Activated CD4-positive, alpha-beta memory T cell treated with anti-CD3 and anti-CD28 coated beads for 36 hours (primary cell): ENCODE measurements at places on chromosomes 3 and 15.

DNA sequence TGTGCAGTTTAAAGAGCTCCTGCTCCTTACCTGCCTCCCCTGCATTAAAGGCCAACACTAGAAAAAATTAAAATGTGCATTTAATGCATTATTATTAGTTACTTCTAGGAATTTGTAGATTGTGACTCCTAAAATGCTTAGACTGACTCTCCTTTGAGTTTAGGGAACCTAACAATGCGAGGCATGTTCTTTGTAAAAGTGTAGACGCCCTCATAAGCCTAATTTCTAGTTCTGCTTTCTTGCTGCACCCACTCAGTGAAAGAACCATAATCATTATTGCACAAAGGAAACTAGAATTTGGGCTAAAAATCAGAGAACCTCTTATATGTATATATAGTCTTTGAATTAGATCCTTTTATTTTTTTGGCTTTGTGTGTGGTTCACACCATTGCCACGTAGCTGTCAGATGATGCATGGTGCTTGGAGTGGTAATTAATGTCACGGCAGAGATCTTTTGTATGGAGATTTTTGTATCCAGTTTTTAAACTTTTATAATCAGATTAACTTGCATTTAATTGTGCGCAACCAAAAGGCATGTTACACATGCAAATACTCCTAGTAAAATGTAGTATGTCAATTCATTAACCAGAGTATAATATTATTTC lies 710 bp downstream of the ABHD10 start:
- peaks cover 44% of the 10 kb centered on the region for H3K4me1 ChIP-seq
- peaks cover 17% of the 10 kb centered on the region for H3K36me3 ChIP-seq
- peak overlapping the region; percentile 90 for H3K4me3 ChIP-seq
- peak overlapping the region; percentile 91 for H3K27ac ChIP-seq
- no peaks in the 10 kb centered on the region for H3K27me3 ChIP-seq

GRCh38 chr15:37900326-37901221 lies 33.9 kb upstream of the TMCO5A start:
- H3K36me3 ChIP-seq: no peaks in the 10 kb centered on the region
- H3K27me3 ChIP-seq: peaks cover 3% of the 10 kb centered on the region
- H3K4me3 ChIP-seq: no peak overlapping the region
- no peak overlapping the region for H3K27ac ChIP-seq
- no peaks in the 10 kb centered on the region for H3K4me1 ChIP-seq
- no peak for DNase-seq

GRCh38 chr15:58432401-58432800 lies 610 bp downstream of the LIPC start:
- no peaks in the 10 kb centered on the region for H3K36me3 ChIP-seq
- no peaks in the 10 kb centered on the region for H3K27me3 ChIP-seq
- no peak overlapping the region for H3K4me3 ChIP-seq
- H3K27ac ChIP-seq: no peak overlapping the region
- no peak for DNase-seq

DNA sequence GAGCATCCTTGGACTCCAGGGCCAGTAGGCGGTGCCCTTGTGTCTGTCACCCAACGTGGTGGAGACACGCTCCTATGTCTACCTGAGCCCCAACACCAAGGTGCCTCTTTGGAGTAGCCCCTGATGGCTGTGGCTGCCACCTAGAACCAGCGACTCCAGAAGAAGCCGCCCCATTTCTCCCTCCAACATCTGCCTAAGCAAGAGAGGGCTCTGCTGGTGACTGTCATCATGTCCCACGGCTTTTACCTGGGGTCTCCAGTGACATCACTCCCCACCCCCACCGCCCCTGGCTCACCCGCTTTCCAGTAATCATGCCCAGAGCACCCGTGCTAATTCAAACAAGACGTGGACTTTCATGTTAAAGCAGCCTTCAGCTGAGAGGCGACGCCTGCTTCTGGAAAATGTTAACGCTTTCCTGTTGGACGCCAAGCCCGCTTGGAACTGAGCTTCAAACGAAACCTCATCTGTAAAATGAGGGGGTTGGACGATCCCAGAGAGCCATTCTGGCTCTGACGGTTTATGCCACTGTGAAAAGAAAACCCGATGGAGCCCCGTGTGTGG lies 57.0 kb downstream of the ISG20 start:
- H3K27ac ChIP-seq: no peak overlapping the region
- peaks cover 6% of the 10 kb centered on the region for H3K27me3 ChIP-seq
- no peak overlapping the region for H3K4me3 ChIP-seq
- no peak for DNase-seq
- no peaks in the 10 kb centered on the region for H3K36me3 ChIP-seq

DNA sequence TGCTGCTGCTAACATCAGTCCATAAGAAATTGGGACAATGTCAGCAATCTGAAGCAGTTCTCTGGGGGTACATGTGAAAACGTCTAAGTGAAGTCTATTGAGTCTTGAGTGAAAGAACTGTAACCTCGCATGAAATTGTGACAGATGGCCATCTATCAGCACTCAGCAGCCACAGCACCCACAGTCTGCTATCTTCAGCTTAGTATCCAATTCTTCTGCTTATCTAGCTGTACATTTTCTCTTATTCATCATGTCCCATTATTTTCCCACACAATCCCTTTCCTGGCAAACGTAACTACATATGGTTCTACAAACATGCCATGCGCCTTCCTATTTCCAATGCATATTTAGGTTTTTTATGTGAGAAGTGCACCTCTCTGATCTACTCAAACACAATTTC lies 629.7 kb downstream of the NTRK3 start:
- no peak overlapping the region for H3K27ac ChIP-seq
- no peaks in the 10 kb centered on the region for H3K27me3 ChIP-seq
- no peak overlapping the region for H3K4me3 ChIP-seq
- no peaks in the 10 kb centered on the region for H3K36me3 ChIP-seq
- H3K4me1 ChIP-seq: no peaks in the 10 kb centered on the region

GRCh38 chr3:164024786-164025185 lies 1053.5 kb downstream of the SI start:
- H3K27ac ChIP-seq: no peak overlapping the region
- H3K4me3 ChIP-seq: no peak overlapping the region
- DNase-seq: no peak
- no peaks in the 10 kb centered on the region for H3K4me1 ChIP-seq

DNA sequence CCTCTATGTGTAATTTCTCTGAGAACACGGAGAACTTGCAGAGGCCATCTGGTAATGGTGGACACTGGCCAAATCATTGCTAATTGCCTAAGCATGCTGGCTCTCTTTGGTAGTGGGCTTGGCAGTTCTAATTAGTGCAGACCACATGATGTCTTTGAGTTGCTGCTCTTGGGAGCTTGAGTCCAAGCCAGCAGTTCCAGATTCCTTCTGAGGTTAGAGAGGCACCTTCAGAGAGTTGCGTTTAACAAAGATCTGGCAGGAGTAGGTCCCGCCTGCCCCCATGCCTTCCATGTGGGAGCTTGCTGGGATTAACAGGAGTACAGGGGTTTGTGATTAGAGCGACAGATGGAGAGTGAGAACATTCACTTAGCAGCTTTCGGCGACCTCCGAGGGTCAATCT lies 449.0 kb upstream of the LMCD1 start:
- no peak for DNase-seq
- H3K27me3 ChIP-seq: no peaks in the 10 kb centered on the region
- H3K4me3 ChIP-seq: no peak overlapping the region
- no peak overlapping the region for H3K27ac ChIP-seq
- peaks cover 2% of the 10 kb centered on the region for H3K4me1 ChIP-seq
- no peaks in the 10 kb centered on the region for H3K36me3 ChIP-seq

DNA sequence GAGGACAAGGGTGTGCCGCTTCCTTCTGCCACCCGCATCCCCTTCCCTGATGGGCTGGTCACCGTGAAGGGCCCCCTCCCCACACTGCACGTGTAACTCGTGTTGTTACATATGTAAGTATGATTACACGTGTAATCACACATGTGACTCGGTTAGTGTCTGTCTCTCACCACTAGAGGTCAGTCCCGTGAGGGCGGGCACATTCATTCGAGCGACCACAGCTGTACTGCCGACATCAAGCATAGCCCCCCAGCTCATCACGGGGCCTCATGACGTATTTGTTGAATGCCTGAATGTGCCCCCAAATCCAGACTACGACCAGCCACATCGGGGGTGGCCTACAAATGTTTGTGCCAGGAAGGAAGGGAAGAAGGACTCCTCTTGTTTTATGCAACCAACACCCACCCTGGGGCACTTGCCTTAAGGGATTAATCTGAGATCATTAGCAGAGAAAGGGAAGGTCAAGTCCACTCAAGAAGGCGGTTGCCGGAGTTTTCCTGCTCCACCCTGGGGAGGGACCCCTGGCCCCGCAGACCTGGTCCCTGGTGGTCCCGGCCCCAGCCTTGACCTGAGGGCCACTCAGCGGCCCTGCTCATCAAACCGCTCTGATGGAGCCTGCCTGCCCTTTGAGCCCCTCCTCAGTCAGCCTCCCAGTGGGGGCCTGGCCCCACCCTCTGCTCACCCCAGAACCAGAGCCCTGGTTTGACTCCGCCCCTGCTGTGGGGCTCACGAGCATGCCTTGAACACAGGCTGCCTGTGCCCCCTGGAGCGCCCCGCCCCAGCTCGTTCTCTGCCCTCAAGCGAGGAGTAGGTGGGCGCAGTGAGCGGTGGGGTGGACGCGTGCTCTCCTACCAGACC lies 52.8 kb downstream of the RGMA start:
- H3K36me3 ChIP-seq: no peaks in the 10 kb centered on the region
- no peak overlapping the region for H3K27ac ChIP-seq
- DNase-seq: peak; percentile 57
- peaks cover 5% of the 10 kb centered on the region for H3K4me1 ChIP-seq

DNA sequence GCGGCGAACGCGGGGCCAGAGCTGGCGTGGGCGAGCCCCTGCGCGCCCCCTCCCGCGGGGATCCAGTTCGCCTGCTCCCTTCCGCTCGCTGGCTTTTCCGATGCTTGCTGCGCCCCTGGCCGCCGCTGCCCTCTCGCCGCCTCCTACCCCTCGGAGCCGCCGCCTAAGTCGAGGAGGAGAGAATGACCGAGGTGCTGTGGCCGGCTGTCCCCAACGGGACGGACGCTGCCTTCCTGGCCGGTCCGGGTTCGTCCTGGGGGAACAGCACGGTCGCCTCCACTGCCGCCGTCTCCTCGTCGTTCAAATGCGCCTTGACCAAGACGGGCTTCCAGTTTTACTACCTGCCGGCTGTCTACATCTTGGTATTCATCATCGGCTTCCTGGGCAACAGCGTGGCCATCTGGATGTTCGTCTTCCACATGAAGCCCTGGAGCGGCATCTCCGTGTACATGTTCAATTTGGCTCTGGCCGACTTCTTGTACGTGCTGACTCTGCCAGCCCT lies 721 bp downstream of the P2RY1 start:
- H3K4me3 ChIP-seq: peak overlapping the region; percentile 58
- H3K27ac ChIP-seq: no peak overlapping the region
- no peaks in the 10 kb centered on the region for H3K36me3 ChIP-seq
- DNase-seq: no peak

DNA sequence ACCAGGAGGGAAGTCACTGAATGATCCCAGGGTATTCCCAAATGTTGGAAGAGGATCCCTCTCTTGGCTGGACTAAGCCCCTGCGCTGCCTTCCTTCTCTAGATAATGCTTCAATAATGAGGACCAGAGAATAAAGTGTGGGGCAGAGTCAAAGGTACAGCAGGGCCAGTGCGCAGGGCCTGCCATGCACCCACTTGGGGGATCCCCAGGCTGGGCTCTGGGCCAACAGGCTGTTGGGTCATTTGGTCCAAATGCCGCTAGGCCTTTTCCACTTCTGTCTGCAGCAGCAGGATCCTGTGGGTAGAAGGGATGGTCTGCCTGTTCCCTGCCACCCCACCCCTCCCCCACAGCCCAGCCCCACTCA lies 5.7 kb upstream of the CLK3 start:
- no peaks in the 10 kb centered on the region for H3K27me3 ChIP-seq
- H3K4me3 ChIP-seq: no peak overlapping the region
- no peaks in the 10 kb centered on the region for H3K36me3 ChIP-seq
- no peak overlapping the region for H3K27ac ChIP-seq
- no peak for DNase-seq
- H3K4me1 ChIP-seq: no peaks in the 10 kb centered on the region

DNA sequence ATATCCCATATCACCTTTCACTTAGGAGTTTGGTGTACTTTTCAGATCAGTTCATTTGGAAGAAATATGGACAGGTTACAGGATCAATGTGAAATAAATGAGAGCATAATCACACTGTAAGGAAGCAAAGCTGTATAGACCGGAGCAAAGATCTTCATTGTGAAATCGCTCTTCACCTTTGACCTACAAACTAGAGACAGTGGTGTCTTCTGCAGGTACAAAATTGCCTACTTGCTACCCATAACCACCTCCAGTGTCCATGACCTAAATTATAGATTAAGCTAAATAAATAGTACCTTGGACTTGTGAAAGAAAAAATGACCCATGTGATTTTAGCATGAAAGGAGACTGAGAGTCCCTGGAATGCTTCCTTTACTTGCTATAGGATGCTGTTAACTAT lies 379.5 kb upstream of the SUCLG2 start:
- H3K4me3 ChIP-seq: no peak overlapping the region
- H3K4me1 ChIP-seq: no peaks in the 10 kb centered on the region
- H3K36me3 ChIP-seq: no peaks in the 10 kb centered on the region
- peaks cover 4% of the 10 kb centered on the region for H3K27me3 ChIP-seq
- H3K27ac ChIP-seq: no peak overlapping the region

DNA sequence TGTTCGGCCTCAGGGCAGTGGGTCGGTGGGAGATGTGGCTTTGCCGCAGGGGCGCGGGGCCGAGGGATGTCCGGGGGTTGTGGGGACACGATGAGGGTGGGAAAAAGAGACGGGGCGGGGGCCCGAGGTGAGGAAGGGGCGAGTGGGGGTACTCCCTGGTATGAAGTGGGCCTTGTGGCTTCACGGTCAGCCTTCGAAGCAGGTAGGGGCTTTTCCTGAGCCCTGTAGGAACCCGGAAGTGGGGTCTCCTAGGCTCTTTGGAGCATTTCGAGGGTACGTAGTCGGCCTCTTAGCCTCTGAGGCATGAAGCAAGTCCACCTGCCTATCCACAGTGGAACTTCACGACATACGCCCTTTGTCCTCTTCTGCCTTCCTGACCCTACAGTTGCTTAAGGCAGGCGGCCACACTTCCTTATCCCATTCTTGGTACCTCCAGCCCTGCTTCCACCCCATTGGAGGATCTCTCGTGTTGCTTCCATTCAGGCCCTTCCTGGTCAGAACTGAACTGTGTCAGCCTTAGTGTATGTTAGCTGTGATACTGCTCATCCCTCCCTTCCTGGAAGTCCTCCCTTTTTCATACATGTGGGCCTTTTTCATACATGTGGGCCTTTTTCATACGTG lies 389 bp downstream of the ARPC4 start:
- peak; percentile 57 for DNase-seq
- peak overlapping the region; percentile 99 for H3K27ac ChIP-seq
- peaks cover 60% of the 10 kb centered on the region for H3K36me3 ChIP-seq

- H3K36me3 ChIP-seq: no peaks in the 10 kb centered on the region
- H3K4me1 ChIP-seq: peaks cover 19% of the 10 kb centered on the region
- H3K27ac ChIP-seq: no peak overlapping the region
- H3K4me3 ChIP-seq: no peak overlapping the region
Observed at GRCh38 chr3:52090131-52090932, 34.0 kb upstream of the DUSP7 start.
